Foreskin fibroblast (primary cell): ENCODE measurements at places on chromosomes 3 and 15.

GRCh38 chr3:66489581-66489980 lies 11.2 kb downstream of the LRIG1 start:
- no peak for DNase-seq

- DNase-seq, result no peak
Measured at GRCh38 chr3:3015185-3016089, 94.7 kb downstream of the IL5RA start.

- peak; percentile 23 for DNase-seq
Measured at GRCh38 chr15:78083687-78084448, 6.4 kb upstream of the TBC1D2B start.

- no peak for DNase-seq
Measured at GRCh38 chr15:48540756-48541155, 104.8 kb downstream of the FBN1 start.

GRCh38 chr15:70098461-70099166 lies 897 bp upstream of the TLE3 start:
- DNase-seq, result peak; percentile 24

- DNase-seq, result no peak
Measured at GRCh38 chr15:65553691-65554090, 23.4 kb downstream of the HACD3 start.

GRCh38 chr15:77836121-77836692 lies 203.5 kb upstream of the LINGO1 start:
- no peak for DNase-seq

- DNase-seq, result no peak
Measured at GRCh38 chr15:72972362-72972761, 79.9 kb upstream of the NEO1 start.

- DNase-seq, result no peak
Measured at GRCh38 chr3:71323558-71323957, 260.0 kb downstream of the FOXP1 start.

DNA sequence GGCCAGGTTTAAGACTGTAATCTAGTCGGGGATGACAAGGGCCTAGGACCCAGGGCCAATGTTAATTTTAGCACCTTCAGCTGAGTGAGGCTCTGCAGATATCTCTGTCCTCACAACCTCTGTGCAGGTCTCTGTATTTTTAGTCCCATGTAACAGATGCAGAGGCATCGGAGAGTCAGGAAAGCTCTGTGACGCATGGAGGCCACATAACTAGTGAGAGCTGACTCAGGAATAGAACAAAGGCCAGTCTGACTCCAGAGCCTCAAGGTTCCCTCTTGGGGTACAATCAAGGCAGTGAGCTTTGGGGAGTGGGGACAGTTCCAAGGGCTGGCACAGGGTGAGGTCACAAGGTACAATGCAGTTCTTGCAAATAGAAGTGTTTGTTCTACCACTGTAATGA lies 31.0 kb downstream of the FSTL1 start:
- no peak for DNase-seq

DNA sequence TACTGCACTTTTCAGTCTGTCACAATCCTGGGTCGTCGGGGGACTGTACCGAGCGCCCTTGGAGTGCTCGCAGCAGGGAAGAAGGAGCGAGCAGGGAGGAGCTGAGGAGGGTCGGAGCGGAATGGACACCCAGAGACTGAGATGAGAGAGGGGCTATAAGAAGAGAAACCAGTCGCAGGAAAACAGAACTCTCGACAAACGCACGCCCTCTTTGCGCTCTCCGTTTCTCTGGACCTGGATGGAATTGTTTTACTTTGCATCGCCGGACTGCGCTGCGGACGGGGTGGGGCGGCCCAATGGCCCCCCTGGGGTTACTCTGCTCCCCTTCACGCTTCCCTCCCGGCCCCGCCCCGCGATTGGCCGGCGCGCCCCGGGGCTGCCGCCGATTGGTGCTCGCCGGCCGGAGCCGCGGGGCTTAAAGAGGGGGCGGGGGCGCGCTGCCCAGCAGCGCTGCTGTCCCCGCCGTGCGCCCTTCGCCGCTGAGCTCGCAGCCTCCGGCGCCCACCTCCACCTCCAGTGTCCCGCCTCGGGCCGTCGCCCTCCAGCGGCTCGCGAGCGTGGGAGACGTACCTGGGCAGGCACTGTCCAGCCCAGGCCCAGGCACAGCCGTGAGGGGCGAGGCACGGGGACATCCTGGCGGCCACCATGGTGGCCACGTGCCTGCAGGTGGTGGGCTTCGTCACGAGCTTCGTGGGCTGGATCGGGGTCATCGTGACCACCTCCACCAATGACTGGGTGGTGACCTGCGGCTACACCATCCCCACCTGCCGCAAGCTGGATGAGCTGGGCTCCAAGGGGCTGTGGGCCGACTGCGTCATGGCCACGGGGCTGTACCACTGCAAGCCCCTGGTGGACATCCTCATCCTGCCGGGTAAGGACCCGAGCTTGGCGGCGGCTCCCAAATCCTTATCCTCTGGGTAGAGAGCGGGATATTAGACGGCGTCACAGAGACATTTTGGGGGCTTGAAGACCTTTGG lies at the start of gene CLDN11:
TSS of gene CLDN11 (plus strand) at position 447 of the 977 bp plus-strand sequence. CDS start at position 646, 199 bp downstream.
- peak; percentile 77 for DNase-seq

DNA sequence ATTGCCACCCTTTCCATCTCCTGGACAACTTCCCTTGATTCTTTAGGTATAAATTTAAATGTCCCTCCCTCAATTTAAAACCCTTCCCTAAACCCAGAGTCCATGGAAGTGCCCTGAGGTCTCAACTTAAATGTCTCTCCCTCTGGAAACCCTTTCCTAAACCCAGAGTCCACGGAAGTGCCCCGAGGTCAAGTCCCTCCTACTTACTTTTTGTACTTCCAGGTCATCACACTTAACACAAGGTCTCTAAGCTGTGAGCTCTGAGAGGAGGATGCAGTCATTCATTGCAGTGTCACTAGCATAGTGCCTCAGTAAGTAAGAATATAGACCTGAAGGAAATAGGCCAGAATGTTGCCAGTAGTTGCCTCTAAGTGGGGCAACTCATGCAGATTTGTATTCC lies 78.2 kb upstream of the BNC1 start:
- no peak for DNase-seq

GRCh38 chr3:155641956-155642355 lies 102.9 kb downstream of the PLCH1 start:
- DNase-seq, result no peak

DNA sequence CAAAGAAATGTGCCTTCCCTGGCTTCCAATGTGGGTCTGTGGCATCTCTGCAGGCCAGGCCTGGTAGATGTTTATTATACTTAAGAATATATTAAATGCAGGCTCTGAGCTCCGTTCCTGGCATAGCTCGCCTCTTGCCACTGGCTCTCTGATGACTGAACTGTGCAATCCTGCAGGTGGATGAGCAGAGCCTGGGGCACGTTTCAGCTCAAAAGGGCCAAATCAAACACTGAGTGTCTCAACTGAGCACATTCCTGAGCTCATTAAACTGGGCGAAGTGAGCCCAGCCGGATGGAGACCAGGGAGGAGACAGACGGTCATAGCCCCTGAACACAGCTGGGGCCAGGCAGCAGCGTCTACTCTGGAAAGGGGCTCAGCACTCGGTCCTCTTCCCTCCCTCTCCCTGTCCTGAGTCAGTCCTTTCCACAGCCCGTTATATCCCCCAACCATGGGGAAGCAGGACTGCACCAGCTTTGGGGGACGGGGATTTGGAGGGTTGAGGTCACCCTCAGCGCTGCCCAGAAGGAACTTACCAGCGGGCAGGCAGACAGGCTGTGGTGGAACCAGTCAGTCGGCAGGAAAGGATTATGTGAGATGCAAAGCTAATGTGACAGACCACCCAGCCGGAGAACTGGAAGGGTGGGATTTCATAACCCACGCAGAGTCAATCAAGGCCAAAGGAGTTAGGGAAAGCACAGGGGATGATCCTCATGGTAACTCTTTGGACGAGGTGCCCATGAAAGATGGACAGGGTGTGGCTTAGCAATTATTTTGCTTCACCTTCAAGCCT lies 77.4 kb upstream of the ANKRD34C start:
- no peak for DNase-seq

- DNase-seq, result no peak
Measured at GRCh38 chr3:95177096-95177495, 1114.2 kb downstream of the NSUN3 start.
